Lower lobe of right lung (tissue), 2 donors: ENCODE measurements at places on chromosomes 1 and 21. TPM values are rescaled to one million over a fixed set of nuclear protein-coding genes. Genes with fewer than 3 reads are reported as not detected.

SNX7 gene
- 15.2 TPM for total RNA-seq

GBP4 gene
- total RNA-seq: 41.0 TPM

RHBDL2 gene
- total RNA-seq: 0.32 TPM

CDKN2C gene
- total RNA-seq: 9.2 TPM

B4GALT2 gene
- total RNA-seq: 17.3 TPM

FCRLA gene
- total RNA-seq: 0.32 TPM

PBX1 gene
- total RNA-seq: 58.1 TPM

ADAM30 gene
- not detected for total RNA-seq
